ENCODE measurements at places on chromosomes 6 and 20.

DNA sequence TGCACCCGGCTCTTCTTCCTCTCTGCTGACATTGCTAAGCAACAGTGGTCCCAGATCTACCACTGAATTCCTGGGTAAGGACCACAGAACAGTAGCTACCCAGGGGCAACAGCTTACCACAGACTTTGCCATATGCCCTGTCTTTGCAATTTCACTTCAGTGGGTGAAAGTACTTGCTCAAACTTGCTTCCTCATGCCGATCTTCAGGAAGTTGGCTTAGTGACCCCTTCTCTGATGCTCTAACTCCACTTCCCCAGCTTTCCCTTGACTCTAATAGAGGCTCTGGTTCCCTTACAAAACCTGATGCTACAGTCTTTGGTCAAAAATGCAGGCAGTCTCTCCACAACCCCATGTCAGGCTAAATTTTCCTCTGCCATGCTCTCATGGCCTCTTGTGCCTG is 3.3 kb upstream of the TAAR5 start:
- no peak for DNase-seq

- DNase-seq = no peak
Measured at GRCh38 chr20:15627089-15627488, 946.2 kb downstream of the KIF16B start.

- no peak for DNase-seq
Measured at GRCh38 chr6:31090973-31091364, 21.4 kb downstream of the C6orf15 start.

- DNase-seq = peak; percentile 56
Measured at GRCh38 chr20:24958506-24959385, 9.7 kb downstream of the CST7 start.

GRCh38 chr6:3456898-3457709 is at the start of gene SLC22A23:
SLC22A23 (minus strand) TSS chr6:3457050; CDS start chr6:3456559, 491 bp downstream.
- peak; percentile 65 for DNase-seq

GRCh38 chr6:168554472-168554871 is 113.5 kb downstream of the SMOC2 start:
- DNase-seq = no peak

DNA sequence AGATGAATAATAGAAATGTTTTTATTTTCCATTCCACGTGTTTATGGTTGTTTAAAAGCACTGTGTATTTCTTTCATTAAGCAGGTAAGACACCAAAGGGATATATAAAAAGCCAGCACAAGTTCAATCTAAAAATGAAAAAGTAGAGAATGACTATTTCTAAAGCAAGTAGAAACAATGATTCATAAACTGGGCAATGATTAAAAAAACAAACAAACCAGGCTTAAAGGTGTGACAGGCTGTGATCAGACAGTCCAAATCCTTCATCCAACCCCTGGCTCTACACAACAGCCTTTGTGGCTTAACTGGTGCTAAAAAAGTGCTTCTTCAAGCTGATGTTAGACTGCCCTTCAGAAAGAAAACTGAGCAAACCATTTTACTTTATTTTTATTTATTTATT is 45.7 kb upstream of the TSHZ2 start:
- DNase-seq = no peak
